NCI-H1105 (cell line): ENCODE measurements at places on chromosomes 7 and 10.

DNA sequence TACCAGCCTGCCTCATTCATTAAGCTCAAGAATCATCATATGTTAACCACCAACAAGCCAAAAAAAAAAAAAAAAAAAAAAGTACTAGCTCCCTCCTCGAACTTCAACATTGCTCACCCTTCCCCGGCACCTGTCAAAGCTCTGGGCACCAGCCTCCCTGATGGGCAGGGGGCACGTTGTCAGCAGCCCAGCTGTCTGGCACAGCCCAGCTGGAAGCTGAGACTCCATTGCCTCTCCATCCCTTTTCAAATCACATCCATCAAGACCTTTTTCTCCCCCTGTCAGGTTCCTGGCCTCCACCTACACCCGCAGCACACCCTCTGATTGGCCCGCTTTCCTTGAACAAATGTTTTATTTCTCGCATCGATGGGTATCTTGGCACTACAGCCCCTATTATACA lies 913.3 kb upstream of the AUTS2 start:
- DNase-seq = peak; percentile 48

DNA sequence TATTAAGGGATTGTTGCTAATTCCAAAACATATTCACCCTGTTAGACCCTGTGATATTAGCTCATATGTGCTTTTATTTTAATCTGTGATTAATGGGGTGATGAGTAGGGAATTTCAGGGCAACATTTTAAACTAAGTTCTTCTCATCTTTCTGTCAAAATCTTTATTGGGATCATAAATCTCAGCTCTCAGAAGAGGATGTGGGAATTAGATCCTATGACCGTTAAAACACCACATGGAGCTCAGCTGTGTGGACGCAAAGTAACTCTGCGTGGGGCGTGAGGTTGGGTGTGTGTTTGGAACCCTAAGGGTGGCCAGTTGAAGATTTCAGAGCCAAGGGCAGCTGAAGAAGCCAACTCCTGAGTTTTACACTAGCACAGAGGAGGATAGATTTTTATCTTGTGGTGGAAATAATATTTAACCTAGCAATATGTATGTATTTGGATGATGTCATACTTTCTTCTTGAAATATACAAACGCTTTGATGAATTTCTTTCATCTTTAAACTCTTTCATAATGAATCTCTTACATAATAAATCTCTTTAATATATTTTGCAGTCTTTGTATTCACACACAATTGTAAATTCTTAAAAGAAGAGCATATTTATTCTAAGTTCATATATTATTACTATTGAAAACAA lies 64.4 kb downstream of the EPDR1 start:
- no peak for DNase-seq

DNA sequence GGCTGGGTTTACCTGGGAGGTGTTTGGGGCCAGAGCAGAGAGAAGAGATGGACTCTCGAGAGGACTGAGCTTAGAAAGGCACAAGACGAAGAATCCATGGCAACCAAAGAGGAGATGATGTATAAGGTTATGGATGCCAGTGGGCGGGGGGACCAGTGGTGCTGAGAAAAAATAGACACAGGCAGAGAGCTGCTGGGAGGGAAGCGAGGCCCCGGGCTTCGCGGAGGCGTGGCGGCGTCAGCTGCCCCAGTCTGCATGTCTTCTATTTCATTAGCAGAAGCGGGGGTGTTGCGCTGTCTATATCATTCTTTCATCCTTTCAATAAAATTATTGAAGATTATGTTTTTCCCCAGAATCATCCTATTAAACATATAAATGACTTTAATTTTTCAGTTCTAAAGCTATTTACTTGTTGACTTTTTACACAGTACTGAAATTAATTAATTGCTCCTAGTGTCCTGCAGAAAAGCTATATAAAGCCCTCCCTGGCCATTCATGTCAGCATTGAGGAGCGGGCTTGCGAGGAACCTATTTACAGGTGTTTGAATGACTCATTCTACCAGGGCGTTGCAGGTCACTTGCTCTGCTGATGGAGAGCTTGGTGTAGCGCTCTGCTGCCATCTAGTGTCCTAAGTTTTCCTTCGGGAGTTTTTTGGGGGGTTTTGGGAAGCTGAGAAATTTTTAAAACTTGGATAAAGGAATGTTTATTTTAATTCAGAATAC lies 42.9 kb upstream of the BHLHA15 start:
- DNase-seq = peak; percentile 35

DNA sequence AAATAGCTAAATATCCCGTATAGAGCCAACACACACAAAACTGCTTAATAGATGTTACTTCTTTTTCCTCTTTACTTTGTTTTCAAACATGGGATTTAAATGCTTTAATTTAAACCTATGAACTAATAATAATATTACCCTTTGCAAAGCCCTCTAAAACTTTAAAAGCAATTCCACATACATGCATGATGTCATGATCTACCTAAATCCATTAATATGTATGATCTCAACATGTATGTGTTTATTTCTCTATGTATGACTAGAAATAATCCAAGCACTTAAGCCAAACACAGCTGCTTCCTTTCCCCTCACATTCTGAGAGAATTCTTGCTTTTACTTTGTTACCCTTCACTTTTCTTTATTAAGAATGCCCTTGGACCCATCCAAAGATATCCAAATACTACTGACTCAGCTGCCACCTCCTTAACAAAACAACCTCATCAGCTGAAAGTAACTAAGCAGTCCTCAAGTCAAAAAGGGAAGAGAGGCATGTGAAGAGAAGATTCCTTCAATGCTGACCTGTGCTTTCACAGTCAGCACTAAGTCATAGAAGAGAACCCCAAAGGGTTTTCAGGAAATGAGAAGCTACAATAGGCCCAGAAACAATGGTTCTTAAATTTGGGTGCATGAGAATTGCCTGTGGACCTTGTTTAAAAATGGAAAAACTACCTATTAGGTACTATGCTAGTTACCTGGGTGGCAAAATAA lies 266.4 kb upstream of the LRGUK start:
- no peak for DNase-seq

DNA sequence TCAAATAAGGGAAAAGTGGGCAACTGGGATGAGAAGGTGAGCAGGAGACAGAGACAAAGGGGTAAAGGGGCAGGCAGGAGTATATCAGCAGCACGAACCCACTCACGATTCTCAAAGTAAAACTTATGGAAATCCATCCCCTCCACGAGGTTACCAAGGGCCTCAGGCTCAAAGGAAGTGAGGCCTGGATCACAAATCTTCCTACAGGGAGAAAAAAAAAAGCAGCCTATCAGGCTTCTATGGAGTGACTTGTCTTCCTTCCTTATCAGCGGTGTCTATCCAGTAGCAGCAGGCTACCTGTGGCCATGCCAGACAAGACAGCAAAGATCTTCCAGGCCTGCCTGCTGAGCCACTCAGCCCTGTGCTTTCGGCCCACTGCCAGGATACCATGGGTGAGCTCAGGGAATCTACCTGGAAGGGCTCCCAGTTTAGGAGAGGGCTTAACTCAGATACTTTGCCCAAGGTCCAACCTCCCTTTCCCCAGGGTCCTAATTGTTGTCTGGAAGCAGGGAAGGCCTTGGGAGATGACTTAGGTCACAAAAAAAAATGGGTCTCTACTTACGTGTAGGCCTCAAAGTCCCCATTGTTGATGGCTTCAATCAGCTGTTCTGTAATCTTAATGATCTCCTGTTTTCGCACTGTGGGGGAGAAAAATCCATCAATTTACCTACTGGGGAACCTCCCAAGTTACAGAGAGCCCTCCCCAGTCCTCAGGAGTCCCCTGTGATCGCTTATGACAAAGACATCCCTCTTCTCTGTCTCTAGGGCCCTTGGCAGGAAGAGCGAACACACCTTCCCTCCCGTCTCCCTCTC lies 5.7 kb upstream of the NDST2 start:
- DNase-seq = no peak

GRCh38 chr10:44205067-44205466 lies 179.8 kb downstream of the CXCL12 start:
- no peak for DNase-seq

DNA sequence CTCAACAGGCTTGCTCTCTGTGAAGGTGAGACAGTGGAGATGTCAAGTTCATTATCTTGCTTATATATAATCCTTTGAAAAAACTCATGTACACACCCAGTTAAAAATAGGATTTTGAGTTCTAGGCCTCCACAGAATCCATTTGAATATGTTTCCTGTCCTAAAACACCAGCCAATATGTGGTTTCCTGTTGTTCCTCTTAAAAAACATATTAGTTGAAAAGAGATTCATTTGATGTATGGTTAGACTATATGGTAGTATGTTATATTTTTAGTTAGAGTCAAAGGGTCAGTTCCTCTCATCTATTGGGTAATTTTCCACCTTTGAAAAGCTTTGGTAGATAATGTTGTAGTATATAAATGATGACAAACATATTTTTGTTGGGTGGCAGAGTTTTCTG lies 16.0 kb downstream of the PPP1R9A start:
- no peak for DNase-seq

GRCh38 chr7:96327429-96327828 lies 5.5 kb upstream of the SLC25A13 start:
- DNase-seq = peak; percentile 66

DNA sequence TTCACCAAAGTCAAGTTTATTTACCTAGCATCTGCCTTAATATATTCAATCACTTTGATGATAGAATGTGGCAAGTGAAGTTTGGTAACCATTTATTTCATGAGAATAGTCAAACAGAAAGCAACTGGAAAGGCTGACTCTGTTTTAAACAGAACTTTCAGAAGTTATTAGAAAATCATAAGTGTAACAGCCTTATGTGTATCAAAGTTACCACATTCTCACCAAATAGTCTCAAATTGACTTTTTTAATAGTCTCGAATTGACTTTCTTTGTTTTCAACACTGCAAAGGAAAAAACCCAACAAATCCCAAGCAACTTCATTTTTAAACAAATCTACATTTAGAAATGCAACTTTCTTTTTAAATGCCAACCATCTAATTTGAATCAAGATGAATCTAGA lies 29.5 kb downstream of the NAMPT start:
- no peak for DNase-seq

DNA sequence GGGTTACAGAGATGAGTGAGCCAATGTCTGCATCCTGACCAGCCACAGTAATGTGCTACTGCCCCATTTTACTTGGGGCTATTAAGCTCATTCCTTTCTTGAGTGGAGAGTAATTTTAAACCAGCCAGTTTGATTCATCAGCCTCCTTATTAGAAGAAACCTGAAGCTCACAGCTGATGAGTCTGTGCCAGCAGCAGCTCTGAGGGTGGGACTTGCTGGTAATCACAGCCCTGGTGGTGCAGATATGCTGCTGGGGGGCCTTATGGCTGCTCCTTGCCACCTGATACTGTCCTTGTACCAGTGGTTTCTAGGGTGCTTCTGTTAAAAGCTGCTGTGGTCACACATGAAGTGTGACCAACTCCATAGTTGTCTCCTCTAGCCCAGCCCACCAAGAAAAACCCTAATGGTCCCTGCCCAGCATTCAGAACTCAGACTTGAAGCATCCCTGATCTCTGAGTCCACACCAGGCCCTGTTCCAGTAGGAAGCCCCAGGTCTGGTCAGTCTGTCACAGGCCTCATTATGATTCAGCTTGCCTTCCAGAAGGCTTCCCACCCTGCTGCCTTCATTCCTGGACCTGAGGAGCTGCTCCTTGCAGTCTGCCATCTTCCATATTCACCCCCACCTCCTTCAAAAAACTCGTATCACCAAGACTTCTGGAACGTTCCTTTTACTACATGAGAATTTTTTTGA lies 28.9 kb upstream of the RBM20 start:
- no peak for DNase-seq

- DNase-seq = no peak
Observed at GRCh38 chr10:101114646-101115045, 16.5 kb upstream of the TLX1 start.

- no peak for DNase-seq
Observed at GRCh38 chr10:96236090-96236478, 35.3 kb downstream of the BLNK start.

GRCh38 chr7:48786951-48787350 lies 137.4 kb upstream of the CDC14C start:
- peak; percentile 92 for DNase-seq

- DNase-seq = no peak
Observed at GRCh38 chr7:101857358-101857811, 40.0 kb downstream of the CUX1 start.

DNA sequence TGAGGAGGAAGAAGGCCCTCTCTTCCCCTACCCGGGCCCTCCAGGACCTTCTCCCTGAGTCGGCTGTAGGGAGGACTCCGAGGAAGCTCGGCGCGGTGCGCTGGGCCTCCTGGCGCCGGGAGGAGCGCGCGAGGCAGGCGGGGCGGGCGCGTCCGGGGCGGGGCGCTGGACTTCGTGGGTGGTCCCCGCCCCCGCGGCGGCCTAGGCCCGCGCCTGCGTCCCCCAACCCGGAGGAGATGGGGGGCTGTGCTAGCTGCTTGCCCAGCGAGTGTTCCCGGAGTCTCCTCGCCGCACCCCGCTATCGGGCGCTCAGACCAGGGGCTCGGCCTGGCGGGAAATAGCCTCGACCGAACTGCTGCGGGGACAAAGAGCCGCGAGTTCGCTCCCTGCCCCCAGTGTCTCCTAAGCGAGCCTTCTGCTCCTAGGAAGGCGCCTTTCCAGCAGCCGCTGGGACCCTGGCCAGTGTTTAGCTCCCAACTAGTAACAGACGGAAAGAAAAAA lies 19.2 kb upstream of the SMO start:
- peak; percentile 34 for DNase-seq

GRCh38 chr10:6788731-6789130 lies 208.7 kb upstream of the PRKCQ start:
- no peak for DNase-seq

- no peak for DNase-seq
Observed at GRCh38 chr7:158495216-158495615, 92.4 kb downstream of the PTPRN2 start.

GRCh38 chr10:1894912-1895311 lies 157.6 kb upstream of the ADARB2 start:
- no peak for DNase-seq

DNA sequence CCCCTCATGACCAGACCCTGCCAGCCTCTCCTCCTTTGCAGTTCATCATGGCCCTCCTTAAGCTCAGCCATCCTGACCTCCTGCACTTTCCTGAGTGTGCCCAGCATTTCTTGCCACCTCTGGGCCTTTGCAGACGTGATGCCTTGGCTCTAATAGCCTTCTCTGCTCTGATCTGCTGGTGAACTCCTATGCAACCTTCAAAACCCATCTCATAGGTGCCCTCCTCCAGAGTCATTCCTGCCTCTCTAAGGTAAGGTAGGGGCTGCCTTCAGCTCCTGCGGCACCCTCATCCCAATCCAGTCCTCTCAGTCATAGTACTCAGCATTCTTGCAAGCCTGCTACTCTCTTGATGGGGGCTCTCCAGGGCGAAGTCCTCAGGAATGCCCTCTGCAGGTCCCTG lies 19.3 kb upstream of the ELN start:
- DNase-seq = no peak

- no peak for DNase-seq
Observed at GRCh38 chr7:148031019-148031418, 559.5 kb upstream of the C7orf33 start.

DNA sequence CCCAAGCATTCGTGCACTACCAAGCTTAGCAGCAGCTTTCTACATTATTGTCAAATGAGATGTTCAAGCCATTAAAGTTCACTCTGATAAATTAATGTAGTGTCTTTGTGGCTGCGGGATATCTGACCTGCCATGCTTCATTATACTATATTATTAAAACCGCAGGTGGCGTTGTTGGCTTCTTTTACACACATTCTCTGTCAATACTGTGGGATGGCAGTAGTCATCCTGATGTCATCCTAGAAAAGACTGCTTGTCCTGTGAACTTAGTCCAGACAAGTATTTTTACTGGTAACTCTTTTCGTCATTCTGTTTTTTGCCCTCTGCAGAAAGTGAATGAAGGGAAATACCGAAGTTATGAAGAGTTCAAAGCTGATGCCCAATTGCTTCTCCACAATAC lies 103.9 kb downstream of the ZMYND11 start:
- no peak for DNase-seq
